ENCODE measurements at places on chromosomes 2 and 18.

DNA sequence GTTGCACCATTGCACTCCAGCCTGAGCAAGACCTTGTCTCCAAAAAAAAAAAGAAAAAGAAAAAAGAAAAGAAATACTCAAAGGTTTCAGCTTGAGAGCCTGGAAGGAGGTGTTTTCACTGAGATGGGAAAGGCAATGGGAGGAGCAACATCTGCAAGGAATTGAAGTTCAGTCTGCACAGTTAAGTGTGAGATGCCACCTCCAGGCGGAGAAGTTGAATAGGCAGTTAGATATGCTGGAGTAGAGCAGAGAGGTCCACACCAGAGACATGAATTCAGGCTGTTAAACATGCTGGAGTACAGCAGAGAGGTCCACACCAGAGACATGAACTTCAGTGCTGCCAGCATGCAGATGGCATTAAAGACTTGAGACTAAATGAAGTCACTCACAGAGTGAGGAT is 41.4 kb upstream of the DTNB start:
- DNase-seq = no peak

- no peak for DNase-seq
Measured at GRCh38 chr2:227616631-227617030, 667 bp upstream of the SCYGR4 start.

GRCh38 chr2:231701456-231702373 is 6.6 kb upstream of the PTMA start:
- no peak for DNase-seq

DNA sequence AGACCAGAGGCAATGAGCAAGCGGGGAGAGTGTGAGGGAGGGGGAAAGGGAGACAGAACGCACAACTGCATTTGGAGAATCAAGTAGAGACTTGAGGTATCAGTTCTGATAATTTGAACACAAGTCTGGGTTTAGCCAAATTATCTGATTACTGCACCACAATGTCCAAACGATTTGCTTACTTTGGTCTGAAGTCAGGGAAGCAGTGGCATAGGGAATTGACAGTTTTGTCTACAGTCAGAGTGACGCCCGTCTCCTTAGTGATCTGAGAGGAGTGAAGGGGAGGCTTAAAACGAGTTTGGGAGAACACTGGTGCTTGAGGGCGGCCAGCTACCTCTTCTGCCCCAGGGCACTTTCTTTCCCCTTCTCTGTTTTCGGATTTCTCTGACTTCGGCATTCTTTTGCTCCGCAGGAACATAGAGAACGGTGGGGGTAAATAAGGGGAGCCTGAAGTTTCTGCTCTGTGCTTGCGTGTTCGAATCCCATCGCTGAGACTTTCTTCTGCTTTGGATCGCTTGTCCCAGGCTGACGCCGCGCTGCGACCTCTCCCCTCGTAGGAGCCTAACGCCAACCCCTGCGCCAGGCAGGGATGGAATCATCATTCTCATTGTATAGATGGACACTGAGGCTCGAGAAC is 2.9 kb upstream of the DLX2 start:
- no peak for DNase-seq

DNA sequence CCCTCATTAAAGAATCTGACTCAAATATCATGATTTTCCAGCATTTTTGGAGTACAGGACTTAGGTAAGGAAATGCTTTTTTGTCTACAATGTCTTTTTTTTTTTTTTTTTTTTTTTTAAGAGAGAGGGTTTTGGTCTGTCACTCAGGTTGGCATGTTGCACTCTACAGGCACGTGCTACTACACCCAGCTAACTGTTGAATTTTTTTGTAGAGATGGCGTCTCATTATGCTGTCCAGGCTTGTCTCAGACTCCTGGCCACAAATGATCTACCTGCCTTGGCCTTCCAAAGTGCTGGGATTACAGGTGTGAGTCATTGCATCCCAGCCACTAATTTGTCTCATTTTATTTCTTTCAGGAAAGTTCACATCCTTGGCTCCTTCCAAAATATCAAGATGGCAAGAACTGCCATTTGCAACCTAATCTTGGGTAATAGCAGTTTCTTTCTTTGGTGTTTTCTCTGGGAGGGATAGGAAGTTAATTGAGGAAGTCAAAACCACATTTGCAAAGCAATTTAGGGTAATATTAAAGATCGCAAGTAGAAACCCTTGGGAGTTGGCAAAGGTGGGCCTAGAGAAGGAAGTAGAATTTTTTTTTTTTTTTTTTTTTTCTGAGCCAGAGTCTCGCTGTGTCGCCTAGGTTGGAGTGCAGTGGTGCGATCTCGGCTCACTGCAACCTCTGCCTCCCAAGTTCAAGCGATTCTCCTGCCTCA is 15.5 kb downstream of the PNO1 start:
- DNase-seq = no peak

DNA sequence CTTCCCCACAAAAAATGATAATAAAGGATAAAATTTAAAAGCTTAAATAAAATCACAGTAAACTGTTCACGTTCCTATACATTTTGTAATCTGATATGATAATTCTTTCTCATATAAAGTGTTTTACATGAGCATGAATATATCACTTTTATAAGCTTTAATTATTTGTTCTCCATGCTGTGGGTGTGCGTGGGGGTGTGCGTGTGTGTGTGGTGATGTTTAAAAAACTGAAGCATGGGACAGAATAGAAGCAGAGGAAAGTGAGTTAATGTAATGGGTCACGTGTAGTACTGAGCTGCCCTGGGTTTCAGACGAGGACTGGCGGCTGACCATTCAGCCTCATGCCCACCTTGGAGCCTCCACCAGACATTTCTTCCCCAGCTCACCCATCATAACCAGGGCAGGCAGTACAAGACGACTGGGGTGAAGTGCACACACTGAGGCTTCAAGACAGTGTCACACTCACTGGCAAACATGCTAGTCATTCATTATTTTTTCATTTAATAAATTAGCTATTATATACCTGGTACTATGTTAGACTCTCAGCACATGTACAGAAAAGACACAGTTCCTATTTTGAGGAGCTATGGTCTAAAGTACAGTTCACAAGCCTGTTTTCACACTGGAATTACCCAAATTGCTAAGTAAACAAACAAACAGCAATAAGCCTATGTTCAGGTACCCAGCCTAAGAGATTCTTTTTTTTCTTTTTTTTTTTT is 97.2 kb upstream of the LPIN2 start:
- DNase-seq = no peak

DNA sequence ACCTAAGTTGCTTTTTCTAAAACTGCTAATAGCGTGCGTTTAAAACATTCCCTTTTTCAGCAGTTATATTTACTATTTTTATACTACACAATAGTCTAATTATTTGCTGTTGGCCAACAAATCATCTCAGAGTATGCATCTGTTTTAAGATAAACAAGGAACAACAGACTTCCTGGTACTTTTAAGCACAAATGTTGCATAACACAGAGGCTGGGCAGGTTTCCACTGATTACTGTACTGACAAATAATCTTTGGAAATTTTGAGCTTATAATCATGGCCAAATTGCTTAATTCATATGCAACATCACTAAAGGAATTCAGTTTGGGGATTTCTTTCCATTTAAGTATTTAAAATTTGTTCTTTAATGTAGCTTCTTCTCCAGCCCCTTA is 737.4 kb upstream of the SALL3 start:
- DNase-seq = no peak

DNA sequence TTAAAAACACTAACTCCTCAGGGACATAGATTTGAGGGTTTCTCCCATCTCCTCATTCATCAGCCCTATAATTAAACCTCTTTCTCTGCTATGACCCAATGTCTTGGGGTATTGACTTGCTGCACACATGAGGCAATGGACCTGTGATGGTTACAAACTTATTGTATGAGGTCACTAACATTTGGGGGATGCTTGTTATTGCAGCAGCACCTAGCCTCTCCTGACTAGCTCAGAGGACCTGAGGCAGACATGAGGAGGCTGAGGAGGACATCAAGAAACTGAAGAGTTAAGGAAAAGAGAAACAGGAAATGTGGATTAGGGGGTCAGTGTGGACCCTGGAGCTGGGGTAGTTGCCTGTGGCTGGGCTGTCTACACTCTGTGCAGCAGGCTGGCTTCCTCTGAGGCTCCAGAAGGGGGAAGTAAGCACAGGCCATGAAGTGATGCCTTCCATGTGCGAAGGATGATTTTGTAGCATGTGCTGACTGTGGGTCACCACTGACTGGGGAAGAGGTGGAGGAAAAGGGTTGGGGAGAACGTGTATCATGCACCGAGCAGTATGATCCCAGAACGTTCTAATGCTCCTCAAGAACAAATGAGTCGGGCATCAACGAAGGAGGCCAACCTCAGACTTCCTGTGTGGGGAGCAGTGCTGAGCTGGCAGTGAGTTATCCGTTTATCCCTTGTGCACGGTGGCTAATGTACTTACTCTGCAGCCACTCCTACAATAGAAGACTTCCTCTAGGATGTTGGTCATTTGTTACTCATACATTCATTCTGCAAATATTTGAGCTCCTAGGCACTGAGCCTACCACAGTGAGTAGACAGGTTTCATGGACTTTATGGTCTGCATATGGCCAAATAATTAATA is 42.1 kb upstream of the RFX8 start:
- no peak for DNase-seq

DNA sequence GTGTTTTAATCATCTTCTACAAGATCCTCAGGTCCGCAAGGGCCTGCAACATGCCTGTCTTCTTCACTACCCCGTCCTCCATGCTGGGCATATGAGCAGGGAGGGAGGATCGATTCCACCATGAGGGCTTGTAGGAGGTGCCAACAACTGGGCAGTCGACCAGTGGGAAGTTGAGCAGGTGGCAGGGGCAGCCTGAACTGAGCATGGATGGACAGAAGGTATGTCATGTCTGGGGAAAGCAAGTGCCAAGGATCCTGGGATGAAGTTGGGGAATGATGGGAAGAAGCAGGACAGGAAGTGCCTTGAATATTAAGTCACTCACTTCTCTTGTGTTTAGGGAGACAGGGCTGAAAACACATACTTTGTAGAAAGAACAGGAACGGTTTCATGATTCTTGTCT is 44.7 kb downstream of the CTIF start:
- DNase-seq = no peak

DNA sequence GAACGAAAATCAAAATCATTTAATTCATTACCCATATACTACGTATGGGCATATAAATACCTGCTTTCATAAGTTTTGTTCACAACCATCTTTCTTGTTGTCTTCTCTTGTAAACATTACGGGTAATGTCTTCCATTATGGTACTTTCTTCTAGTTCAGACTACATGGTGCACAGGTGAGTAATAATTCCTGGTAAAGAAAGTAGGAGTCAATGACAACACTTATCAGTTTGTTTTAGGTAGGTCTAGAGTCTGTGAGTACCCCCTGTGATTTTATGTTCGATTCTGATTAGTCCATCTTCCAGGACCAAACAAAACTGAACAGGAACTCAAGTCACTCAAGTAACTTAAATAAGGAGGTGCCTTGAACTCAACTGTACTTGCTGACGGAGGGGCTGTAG is 25.2 kb upstream of the CTLA4 start:
- no peak for DNase-seq

DNA sequence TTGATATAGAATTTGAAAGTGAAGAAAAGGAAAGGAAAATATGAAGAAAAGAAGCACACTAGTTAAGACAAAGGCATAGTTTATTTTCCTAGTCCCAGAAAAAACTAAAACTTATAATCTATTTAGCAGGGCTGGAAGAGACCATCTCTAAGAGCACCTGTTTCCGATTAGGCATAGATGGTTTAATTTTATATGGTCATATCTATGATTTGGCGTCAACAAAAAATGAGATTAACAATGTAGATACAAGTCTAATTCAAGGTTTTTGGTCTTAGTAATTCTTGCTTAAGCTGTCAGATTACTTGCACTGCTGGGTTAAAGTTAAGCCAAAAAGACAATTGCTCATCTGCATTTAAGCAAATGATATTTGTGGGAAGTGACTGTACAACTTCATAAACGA is 502.5 kb upstream of the FSHR start:
- no peak for DNase-seq

GRCh38 chr2:53183581-53183980 is 584.0 kb upstream of the CHAC2 start:
- no peak for DNase-seq

DNA sequence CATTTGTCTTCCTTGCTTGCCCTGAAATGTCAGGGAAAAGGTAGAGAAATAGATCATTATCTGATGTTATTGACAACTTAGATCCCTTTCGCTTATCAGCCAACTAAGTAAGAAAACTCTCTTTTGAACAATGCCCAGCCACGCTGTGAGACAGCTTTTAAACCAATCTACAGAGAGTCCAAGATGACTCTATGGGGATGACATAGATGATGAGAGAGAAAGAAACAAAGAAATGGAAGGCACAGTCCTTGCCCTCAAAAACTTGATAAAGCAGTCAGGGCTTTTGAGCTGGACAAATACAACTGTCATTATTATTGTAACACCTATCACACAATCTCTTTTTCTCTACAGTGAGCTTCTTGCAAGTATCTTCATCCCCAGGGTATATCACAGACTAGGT is 222.6 kb downstream of the SETBP1 start:
- no peak for DNase-seq

DNA sequence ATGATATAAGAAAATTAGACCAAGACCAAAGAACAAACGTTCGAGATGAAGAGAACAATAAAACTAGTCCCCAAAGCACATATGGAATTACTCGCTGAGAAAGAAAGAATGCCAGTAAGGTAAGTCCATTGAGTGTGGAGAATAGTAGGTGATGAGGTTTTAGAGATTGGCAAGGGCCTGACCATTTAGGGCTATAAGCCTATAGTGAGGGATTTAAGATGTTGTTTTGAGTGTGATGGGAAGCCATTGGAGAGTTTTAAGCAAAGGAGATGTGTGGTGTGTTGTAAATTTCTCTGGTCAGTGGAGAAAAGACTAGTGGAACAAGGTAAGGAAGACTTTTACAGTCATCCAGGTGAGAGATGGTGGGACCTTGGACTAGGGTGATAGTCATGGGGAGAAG is 151.1 kb downstream of the MCFD2 start:
- no peak for DNase-seq

DNA sequence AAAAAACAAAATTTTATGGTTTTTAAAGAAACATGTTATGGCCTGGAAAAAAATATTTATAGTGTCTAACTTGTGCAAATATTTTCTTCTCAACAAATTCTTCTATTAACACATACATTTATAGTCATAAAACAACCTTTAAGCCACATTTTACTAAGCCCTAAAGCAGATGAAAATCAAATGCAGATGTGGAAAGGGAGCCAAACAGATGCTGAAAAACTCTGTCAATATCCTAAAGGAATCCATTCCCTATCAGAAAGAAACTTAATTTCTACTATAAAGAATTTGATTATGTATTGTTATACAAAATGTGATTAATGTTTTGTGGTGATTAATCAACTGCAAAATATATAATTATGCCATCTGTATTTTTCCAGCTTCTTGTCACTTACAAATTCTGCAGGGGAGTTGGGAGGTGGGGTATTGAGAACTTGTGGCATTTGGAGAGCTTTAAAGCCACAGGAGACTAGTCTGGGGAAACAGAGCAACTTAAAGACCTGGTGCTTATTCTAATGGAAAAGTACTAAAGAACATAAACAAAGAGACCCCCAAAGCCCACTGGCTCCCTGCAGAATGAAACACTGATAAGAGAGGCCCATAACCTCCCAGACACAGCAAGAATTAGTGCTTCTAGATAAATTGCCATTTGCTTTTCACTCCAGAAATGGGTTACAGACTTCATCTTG is 1721.0 kb upstream of the PIK3C3 start:
- no peak for DNase-seq

GRCh38 chr2:41576423-41576822 is 471.4 kb upstream of the PKDCC start:
- no peak for DNase-seq
